ENCODE measurements at places on chromosomes 2 and 18.
A peak's percentile ranks its signal among the peaks of the same experiment; 100 is the strongest.

DNA sequence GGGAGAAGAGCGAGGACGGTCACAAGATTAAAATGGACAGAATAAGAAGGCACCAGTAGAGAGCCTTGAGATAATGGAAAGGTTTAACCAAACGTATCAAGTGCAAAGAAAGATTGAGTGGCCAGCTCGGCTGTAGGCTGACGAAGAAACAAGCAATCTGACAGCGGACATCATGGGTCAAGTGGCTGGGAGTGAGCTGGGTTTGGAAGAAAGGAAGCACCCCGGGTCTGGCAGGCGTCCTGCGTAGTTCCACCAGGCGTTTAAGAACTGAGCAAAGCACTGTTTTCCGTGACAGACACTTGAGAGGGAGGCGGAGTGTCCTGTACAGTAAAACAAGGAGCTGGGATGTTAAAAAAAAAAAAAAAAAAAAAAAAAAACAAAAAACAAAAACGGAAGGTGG lies 27.1 kb downstream of the DAPL1 start:
- DNase-seq, result no peak

GRCh38 chr18:2459886-2460285 lies 111.4 kb downstream of the METTL4 start:
- no peak for DNase-seq

GRCh38 chr2:161166538-161167409 lies 6.5 kb downstream of the TANK start:
- no peak for DNase-seq

GRCh38 chr2:229118336-229118735 lies 152.8 kb downstream of the PID1 start:
- DNase-seq, result no peak

DNA sequence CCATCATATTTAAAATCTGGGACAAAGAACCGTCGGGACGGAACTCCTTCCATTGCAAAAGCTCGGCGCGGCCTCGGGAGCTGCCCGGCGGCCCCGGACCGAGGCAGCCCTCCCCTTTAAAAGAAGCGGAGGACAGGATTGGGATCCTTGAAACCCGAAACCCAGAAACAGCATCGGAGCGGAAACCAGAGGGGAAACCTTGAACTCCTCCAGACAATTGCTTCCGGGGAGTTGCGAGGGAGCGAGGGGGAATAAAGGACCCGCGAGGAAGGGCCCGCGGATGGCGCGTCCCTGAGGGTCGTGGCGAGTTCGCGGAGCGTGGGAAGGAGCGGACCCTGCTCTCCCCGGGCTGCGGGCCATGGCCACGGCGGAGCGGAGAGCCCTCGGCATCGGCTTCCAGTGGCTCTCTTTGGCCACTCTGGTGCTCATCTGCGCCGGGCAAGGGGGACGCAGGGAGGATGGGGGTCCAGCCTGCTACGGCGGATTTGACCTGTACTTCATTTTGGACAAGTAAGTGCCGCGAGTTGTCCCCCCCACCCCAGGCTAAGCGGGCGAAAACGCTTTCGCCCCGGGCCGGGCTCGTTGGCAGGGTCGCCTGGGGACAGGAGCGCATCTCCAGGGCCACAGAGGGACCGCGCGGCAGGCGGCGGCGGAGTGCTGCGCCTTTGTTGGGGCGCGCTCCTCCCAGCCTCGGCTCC lies at the start of gene ANTXR1:
Gene ANTXR1, plus strand, starts transcription at position 38 of the 698 bp plus-strand sequence. Its CDS starts 321 bp downstream, at position 359.
- peak; percentile 64 for DNase-seq

DNA sequence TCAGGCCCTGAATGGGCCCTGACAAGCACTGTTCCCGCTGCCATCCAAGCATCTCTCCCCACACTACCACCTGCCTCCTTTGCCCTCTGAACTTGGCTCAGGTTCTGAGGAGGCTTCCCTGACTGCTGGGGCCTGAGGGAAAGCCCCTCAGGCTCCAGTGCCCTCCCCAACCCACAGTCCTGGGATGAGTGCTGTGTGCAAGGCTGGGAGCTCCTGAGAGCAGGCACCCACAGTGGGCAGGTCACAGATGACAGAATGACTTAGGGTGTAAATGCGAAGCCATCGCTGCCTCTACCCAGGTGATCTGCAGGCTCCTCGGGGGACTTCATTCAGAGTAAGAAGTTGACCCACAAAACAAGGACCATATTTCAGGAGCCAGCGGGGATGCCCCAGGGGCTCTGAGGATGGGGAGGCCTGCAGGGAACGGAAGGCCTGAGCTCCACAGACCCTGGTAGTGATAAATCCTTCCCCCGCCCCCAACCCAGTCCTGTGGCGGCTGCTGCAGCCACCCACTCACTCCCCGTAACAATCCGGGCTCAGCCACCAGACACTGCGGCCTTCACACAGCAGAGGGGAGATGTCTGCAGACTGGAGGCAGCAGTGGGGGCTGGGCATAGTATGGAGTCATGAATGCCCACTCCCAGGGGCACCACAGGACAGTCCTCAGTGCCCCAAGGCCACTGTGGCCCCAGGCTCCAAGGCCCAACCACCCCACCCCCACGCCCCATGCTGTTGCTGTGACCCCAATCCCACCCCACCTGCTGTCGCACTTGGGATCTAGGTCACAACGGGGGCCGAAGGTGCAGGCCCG lies 8.9 kb downstream of the BIN1 start:
- no peak for DNase-seq

- no peak for DNase-seq
Measured at GRCh38 chr2:120869730-120870466, 134.2 kb downstream of the GLI2 start.

DNA sequence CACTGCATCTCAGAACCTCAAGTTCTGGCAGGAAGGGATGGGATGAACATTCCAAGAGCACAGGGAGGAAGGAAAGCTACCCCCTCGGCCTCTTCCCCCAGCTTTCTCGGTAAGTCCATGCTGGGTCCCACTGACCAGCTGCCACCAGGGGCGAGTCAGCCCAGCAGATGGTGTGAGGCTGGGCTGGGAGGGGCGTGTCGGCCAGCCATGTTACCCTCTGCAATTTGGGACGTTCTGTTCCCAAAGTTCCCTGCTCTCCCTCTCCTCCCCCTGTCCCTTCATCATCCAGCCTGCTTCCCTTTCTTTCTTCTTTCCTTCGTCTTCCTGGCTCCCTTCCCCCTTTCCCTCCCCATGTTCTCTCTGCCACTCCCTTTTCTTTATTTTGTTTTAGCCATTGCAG lies 74.3 kb upstream of the TNP1 start:
- no peak for DNase-seq

DNA sequence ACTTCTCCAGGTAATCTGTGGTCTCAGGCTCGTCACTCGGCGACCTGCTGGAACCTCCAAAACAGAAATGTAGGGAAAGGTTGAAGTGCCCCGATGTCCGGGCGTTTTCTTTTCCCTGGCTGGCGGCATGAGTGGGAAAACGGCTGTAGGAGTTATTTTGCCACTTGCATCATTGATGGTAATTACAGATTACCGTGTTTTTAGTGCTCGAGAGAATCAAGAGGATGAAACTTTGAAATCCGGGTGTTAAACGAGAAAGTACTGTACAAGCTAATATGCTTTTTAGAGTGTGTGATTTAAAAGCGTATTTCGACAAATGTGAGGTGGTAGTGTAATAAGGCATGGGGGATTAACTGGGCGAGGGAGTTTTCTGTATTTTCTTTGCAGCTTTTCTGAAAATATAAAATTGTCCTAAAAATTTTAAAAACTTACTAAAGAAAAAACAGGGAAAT lies 819 bp downstream of the GRHL1 start:
- DNase-seq, result peak; percentile 11

DNA sequence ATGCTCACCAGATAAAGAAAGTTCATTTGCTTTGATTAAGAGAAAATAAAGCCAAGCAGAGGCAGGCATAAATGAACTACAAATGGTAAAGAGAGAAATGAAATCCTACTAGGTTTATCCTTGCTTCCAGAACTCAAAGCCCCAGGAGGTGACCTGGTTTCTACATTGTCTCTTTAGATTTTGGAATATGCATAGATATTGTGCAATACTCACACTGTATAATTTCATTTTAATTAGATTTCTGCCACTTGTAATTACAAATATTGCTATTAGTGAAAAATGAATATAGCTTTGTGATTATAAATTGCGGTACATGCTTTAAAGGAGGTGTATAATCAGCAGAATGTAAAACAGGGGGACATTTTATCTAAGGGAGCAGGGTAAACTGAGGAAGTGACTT lies 76.9 kb upstream of the NRXN1 start:
- DNase-seq, result no peak

- DNase-seq, result no peak
Measured at GRCh38 chr2:81389203-81389602, 1084.7 kb upstream of the LRRTM1 start.

DNA sequence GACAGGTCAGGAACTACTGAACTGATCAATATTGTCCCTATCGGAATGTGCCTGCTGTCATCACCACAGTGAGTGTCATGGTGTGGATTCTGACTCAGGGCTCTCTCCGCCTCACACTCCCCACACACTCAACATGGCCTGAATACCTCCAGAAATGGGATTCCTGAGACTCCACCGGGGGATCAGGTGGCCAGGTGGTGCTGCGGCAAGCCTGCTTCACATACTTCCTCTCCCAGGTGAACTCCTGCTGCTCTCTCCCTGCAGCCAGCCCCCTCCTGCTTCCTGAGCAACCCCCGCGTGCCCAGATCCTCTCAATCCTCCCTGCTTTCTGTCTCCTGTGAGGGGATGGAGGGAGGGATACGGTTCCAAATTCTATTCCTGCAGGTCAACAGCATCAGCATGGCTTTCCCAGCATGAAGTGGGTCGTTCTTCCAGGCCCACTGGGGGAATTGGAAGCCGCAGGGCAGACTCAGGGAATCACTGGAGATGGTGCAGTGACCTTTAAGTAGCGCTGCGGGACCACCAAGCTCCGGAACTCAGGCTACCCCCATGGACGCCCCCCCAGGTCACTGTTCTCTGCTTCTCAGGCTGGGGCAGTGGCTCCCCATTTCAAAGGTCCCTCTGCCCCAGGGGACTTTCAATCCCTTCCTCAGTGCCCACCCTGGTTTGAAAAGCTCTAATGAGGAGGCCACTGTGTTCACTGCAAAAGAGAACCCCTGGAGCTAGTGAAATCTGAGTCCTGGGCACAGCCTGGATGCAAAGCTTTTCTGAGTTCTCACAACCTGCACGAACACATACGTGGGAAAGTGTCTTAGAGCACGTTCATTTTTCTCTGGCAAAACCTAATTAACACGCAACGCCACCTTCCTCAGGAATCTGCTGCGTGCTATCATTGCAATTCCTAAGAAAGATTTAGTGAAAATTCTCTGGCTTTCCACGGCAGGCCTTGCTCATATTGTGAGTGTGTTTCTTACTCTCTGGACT lies 168.4 kb downstream of the ZFP36L2 start:
- peak; percentile 55 for DNase-seq

DNA sequence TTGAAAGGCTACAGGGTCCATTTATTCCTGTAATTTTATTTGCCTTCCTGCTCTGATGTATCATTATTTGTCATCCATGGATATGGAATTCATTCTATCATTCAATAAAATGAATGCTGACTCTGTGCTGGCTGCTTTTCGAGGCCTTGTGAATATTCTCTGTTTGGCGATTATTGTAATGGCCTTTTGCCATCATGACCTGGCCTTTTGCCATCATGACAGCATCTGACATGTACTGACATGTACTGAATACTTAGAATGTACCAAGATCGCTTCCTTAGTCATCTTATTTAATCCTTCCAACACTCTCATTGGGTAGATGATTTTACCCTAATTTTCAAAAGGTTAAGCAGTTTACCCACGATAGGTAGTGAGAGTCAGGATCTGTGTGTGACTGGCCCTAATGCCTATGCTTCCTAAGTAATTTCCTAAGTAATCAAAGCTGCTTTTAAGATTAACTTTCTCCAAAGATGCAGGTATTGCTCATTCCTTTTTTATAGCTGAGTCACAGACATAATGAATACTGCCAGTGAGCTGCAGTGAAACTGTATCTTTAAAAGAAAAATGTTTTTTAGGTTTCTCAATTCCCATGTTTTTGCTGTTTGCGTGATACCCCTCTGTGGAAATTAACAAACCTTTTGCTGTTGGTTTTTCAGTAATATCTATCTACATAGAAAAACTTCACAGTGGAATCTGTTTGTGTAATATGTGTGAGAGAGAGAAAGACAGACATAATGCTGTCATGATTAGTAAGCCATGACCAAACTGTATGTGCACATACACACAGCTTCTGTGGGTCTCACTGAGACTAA lies 127.8 kb downstream of the CERS6 start:
- DNase-seq, result peak; percentile 37

DNA sequence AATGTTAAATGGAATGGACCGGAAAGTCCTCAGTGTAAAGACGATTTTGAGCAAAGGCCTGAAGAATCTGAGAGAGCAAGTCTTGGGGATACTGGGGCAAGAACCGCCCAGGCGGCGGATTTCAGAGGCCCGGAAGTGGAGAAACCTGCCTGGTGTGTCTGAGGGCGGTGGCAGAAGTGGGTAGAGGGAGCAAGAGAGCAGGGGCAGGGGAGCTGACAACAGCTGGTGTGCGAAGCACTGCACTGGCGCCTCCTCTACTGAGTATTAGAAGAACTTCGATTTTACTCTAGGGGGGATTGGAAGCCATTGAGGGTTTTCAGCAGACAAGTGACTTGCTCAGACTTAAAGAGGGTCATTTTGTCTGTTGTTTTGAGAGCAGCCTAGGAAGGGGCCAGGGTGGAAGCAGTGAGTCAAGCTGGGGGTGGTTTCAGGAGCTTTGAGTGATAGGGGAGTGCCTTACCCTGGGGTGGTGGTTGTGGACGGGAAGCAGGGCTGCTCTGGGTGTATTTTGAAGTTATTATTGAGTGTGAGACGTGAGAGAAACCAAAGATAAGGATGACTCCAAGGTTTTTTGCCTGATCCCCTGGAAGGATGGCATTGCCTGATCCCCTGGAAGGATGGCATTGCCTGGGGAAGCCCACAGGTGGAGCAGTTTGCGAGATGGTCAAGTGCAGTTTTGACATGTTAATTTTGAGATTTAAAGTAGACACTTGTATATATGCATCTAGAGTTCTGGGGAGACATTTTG lies 52.5 kb downstream of the ZNF236 start:
- no peak for DNase-seq

- DNase-seq, result no peak
Measured at GRCh38 chr2:188786368-188786841, 187.8 kb upstream of the COL3A1 start.

GRCh38 chr2:226837787-226838603 lies 2.1 kb downstream of the RHBDD1 start:
- DNase-seq, result no peak

DNA sequence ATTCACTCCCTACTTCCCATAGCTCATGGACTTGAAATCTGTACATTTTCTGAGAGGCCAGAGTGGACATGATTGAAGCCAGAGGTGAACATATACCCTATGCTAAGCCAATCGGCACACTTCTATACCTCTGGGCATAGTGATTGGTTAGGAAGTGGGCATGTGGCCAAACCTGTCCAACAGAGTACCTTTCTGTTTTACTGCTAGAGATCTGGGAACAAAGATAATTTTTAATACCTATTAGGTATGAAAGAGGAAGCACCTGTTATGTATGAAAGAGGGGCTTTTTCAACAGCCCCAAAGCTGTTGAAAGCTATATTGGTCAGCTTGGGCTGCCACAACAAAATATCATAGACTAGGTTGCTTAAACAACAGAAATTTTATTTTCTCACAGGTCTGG lies 27.7 kb downstream of the METTL8 start:
- no peak for DNase-seq

GRCh38 chr2:27890924-27891672 lies 569 bp downstream of the BABAM2 start:
- DNase-seq, result peak; percentile 70

- DNase-seq, result no peak
Measured at GRCh38 chr2:11279398-11279797, 65.0 kb downstream of the ROCK2 start.
